Activated CD4-positive, alpha-beta T cell treated with anti-CD3 and anti-CD28 coated beads for 36 hours (primary cell): ENCODE measurements at places on chromosomes 1 and 21. TPM values are rescaled to one million over a fixed set of nuclear protein-coding genes. Genes with fewer than 3 reads are reported as not detected.

C1orf115 gene
- total RNA-seq: 0.78 TPM

SELP gene
- 1.4 TPM for total RNA-seq

SYT14 gene
- not detected for total RNA-seq

NAXE gene
- 82.0 TPM for total RNA-seq

AGMAT gene
- 18.1 TPM for total RNA-seq

TEX38 gene
- total RNA-seq: 0.18 TPM

WARS2 gene
- total RNA-seq: 25.2 TPM

RALGPS2 gene
- 4.8 TPM for total RNA-seq

KIF17 gene
- total RNA-seq: not detected

ARHGEF10L gene
- not detected for total RNA-seq

ZBTB48 gene
- 23.2 TPM for total RNA-seq

MYBPH gene
- not detected for total RNA-seq

TSPEAR gene
- total RNA-seq: not detected

SHE gene
- total RNA-seq: not detected

SIKE1 gene
- 56.9 TPM for total RNA-seq

CD244 gene
- 0.25 TPM for total RNA-seq
